ENCODE measurements at places on chromosomes 16 and 17.

DNA sequence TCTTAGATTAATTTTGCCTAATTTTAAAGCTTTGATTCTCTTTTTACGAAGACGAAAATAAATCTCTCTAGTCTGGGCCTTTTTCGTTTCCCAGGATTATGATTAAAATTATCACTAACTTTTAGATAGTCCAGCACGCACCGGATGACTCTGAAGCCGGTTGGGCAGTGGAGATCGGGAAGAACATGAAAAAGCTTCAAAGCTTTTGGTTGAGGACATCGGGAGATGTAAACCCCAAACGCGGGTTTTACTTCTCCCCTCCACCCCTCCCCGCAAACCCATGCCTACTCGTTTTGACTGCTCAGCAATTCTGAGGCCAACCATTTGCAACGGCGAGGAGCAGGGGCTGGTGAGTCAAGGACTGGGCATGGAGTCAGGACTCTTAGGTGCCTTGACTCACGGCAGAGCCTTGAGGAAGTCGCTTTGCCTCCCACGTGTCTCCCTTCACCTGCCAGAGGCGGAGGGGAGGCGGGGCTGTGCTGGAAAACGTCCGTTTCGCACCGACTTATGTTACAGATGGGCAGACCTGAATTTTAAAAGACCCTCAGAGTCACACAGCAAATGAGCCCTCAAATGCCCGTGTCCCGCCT is 989 bp upstream of the DUSP14 start:
- DNase-seq, result peak; percentile 44

DNA sequence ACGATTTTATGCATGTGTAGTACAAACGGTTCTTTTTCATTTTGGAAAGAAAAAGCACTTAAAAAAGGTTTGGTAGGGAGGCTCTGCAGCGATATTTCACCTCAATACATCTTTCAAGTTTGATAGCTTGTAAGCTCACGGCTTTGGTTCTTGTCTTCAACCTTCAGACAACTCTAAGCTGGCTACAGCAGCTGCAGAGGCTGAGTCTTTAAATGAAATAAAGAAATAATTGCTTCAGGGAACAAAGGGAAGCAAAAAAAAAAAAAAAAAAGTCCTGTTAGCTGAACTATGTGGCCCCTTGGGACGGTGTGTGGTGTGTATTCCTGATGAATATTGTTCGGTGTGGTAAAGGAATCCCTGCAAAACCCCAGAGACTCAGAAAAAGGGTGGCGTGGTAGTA is 265.1 kb downstream of the NTN1 start:
- DNase-seq, result no peak

GRCh38 chr17:12659500-12659899 is 6.2 kb upstream of the MYOCD start:
- no peak for DNase-seq

DNA sequence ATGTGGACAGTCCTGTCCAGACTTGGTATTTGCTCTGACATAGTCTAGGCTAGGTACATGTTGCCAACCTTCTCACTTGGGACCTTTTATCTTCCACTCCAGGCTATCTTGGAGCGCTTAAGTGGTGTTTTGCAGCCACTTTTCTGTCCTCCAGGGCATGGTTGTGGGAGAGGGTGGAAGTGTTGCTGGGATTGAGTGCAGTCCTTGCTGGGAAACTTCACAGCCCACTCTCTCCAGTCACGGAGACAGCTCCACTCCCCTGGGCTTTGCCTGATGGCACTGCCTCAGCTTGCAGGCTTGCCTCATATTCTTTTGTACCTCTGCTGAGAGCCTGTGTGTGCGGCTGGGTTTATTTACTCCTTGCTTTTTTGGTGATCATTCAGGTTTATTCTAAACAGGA is 17.4 kb downstream of the RPA1 start:
- no peak for DNase-seq

DNA sequence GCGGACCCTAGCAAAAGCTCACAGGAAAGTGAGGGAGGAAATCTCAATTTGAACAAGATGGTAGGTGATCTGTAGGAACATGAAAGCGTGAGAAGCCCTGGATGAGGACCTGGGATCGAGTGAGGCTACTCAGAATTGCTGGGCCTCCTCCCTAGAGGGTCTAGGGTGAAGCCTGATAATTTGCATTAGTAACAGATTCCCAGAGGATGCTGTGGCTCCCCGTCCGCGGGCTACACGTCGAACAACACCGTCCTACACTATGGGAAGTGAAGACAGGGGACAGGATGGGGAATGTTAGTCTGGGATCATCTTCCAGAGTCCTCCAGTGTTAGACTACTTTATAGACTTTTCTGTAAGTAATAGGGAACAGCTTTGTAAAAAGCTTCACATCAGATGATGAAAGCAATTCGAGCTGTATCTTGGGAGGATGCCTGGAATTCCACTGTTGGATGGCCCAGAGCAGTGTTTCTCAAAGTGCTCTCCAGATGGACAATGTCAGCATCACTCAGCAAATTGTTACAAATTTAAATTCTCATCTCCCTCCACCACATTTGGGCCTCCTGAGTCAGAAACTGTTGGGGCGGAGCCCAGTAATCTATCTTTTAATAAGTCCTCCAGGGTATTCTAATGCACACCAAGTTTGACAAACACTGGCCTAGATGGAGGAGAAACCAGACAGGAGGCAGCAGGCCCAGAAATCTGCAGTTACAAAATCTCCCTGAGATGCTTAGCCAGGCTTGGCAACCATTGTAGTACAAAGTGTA is 6.5 kb downstream of the FNDC8 start:
- DNase-seq, result no peak

Data from stimulated activated CD4-positive, alpha-beta T cell treated with anti-CD3 and anti-CD28 coated beads, Interleukin-1b, Interleukin-23, amount 100 ng/mL, for 4 hours (primary cell).